ENCODE measurements at places on chromosomes 6 and 20.

GRCh38 chr6:73174646-73175045 is 50.6 kb downstream of the KHDC1L start:
- no peak for DNase-seq

- DNase-seq = no peak
Measured at GRCh38 chr6:167455371-167455770, 130.5 kb downstream of the TTLL2 start.

- DNase-seq = no peak
Measured at GRCh38 chr6:67219346-67219745, 1415.7 kb upstream of the ADGRB3 start.

- DNase-seq = no peak
Measured at GRCh38 chr6:35318196-35319171, 20.9 kb downstream of the DEF6 start.
